G401 (cell line): ENCODE measurements at places on chromosomes 1 and 21.

DNA sequence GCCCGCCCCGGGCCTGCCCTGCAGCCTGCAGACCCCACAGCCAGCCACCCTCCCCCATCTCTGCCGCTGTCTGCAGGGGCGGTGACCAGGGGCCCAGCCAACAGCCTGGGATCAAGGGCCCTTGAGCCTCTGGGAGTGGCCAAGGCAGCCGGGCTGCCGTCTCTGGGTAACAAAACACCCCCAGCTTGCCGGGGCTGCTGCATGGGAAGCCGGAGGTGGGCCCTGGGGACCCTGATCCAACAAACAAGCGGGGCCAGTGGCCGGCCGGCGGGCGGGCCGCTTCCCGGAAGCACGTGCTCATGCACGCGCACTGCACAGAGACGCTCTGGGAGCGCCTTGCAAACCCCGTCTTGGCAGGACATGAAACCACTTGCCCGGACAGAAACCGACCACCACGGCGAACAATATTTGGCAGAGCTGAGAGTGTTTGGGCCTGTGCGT, 13.2 kb downstream of the MEGF6 start:
- no peak for DNase-seq

DNA sequence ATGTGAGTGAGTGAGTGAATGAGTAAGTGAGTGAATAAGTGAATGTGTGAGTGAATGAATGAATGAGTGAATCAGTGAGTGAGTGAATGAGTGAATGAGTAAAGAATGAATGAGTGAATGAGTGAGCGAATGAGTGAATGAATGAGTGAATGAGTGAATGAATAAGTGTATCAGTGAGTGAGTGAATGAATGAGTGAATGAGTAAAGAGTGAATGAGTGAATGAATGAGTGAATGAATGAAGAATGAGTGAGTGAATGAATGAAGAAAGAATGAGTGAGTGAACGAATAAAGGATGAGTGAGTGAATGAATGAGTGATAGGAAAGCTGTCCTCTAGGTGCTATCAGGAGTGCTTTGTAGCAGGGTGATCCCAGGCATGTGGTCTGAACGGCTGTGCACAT, 35.7 kb downstream of the CFAP74 start:
- no peak for DNase-seq

- no peak for DNase-seq
These were observed 31.9 kb downstream of the NHLH2 start for GRCh38 chr1:115809076-115809475.

DNA sequence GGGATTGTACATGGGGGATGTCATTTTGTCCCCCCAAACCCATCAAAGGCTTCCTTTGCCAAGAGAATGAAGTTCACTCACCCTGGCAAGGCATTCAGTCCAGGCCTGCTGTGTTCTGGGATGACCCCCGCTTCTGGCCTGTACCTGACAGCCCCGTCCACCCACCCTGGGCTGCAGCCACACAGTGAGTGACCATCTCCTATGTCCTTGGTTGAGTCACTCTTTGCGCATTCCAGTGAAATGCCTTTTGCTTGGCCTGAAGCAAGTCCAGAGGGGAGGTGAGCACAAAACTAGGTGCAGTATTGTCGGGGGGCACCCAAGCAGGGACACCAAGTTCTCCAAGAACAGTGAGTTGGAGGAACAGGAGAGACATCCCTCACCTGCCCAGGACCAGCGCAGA, 10.2 kb downstream of the TMPRSS3 start:
- no peak for DNase-seq

GRCh38 chr1:161235957-161236775, 1.8 kb downstream of the NR1I3 start:
- no peak for DNase-seq

GRCh38 chr1:64579767-64580166, 109.8 kb downstream of the CACHD1 start:
- no peak for DNase-seq
